Activated CD4-positive, alpha-beta T cell treated with anti-CD3 and anti-CD28 coated beads, Interleukin-2, amount 10 ng/mL, durations not matched to agents 24 days and 14 days (primary cell): ENCODE measurements at places on chromosomes 11 and 22.

- no peak for DNase-seq
Observed at GRCh38 chr11:63552921-63553320, 10.3 kb downstream of the PLAAT2 start.

DNA sequence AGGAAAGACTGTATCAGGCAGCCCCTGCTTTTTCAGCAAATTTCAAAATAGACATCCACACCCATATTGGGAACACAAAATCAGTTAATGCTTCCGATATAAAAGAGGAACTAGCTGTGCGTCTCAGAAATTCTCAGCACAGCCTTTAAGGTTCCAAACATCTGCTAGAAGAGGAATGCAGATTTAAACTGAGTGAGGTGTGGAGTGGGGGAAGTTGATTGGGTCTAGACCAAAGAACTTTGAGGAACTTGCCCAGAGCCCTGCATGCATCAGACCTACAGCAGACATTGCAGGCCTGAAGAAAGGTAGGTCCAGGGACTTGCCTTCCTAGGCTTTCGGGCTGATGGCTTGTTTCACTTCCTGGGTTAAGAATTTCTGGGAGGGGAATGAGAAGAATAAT is at the start of gene MS4A4A:
Gene MS4A4A (plus strand): TSS at position 255 of the 400 bp plus-strand sequence. CDS start 10 bp downstream, at position 265.
- no peak for DNase-seq

DNA sequence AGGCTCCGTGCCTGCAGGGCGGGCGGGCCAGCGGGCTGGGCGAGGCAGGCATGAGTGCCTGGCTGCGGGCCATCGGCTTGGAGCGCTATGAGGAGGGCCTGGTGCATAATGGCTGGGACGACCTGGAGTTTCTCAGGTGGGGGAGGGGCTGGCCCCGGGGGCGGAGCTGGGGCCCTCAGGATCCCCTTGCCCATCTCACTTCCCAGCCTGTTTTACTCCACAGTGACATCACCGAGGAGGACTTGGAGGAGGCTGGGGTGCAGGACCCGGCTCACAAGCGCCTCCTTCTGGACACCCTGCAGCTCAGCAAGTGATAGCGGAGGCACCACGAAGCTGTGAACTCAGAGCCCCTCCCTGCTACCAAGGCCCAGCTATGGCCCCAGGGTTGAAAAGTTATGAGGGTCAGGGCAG is 5.9 kb downstream of the PHOX2A start:
- DNase-seq, result peak; percentile 83

GRCh38 chr11:131350872-131351271 is 19.5 kb upstream of the NTM start:
- no peak for DNase-seq

- DNase-seq, result no peak
Observed at GRCh38 chr22:49862496-49862776, 8.8 kb downstream of the ZBED4 start.

DNA sequence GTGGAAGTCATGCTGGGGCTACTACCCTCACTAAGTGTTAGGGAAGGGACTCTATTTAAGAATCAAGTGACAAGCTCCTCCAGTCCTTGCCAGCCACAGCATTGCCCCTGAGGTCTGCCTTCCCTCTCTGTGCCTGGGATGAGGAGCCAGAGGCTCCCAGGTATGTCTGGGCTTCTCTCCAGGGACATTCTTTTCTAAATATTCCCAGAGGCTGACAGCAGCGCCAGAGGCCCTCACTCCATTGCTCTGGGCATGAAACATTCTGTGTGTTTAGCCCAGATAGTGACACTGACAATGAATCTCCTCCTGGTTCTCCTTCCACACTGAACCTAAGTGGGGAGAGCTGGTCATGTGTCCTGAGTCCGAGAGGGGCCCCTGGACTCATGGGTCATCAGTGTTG is 2.2 kb downstream of the OR51E1 start:
- DNase-seq, result no peak

DNA sequence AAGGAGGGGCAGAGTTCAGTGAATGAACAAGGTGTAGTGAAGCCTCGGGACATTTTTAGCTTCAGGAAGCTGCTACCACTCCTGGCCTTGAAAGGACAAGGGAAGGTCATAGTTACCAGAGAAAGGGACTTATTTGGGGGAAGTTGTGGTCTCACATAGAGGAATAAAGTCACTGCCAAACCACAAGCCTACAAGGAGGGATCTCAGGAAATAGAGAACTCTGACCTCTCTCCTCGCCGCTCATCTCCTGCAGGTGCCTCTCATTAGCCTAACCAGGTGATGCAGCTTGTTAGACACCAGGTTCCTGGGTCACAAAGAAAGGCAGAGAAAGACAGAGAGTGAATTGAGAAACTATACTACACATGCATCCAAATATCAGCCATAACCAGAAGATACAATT is 14.3 kb upstream of the TOLLIP start:
- no peak for DNase-seq

DNA sequence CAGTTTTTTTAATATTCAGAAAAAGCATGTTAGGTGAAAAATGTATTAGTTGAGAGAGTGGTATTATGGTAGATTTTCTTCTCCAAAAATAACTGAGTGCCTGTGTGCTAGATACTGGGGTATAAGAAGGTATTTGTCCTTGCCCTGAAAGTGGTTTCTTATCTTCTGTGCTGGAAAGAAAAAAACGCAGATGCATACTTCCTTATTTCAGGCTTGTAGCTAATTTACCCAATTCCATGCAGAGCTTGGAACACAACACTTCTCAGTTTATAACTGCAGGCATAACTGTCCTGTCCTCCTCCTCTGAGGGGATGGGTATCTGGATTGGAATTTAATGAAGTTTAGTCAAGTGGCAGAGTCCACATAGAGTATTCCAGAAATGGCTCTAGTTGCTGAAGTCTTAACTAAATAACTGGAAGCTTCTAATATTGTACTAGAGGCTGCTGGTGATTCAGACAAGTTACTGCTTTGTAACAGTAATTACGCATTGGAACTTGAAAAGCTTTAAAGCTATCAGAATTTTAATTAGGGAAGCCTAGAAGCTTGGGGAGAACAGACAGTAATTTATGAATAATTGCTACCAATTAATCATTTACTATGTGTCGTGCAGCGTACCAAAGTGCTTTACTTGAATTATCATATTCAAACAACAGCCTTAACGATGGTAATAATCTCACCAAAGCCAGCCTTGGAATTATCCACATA is 12.7 kb upstream of the C11orf91 start:
- no peak for DNase-seq

DNA sequence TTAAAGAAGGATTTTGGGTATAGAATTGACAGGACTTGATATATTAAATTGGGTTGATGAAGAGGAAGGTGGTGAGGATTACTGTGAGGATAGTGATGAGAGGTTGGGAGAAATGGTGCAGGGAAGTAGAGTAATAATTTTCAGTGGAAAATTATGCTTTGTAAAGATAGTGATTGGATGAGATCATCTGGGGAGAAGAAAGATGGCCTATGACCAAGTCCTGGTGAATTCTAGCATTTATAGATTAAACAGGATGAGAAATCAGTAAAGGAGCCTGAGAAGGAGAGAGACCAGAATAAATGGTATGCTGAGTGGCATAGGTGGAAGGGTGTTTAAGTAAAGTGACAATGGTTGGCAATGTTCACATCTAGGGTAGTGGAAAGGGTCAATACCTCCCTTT is 15.0 kb downstream of the IPO7 start:
- DNase-seq, result no peak

- no peak for DNase-seq
Observed at GRCh38 chr11:10602366-10602765, 33.9 kb upstream of the LYVE1 start.

GRCh38 chr22:46598737-46599424 is 21.3 kb upstream of the GRAMD4 start:
- DNase-seq, result no peak

DNA sequence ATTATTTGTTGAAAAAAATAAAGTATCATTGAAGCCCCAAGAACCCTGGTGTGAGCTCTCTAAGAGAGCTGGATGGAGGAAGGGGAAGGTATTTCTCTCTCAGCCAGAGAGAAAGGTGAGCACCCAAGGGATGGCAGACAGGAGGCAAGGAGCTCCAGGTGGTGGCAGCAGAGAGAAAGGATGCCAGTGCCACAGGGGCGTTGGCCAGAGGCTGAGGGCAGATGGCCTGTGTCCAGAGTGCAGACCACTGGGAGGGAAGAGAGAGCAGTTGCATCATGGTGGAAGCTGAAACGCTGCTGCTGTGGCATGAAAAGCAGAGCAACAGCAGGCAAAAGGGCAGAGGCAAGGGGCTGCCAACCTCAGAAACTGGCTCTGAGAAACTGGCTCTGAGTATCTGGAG is 8.5 kb downstream of the SPON1 start:
- DNase-seq, result no peak

- peak; percentile 86 for DNase-seq
Observed at GRCh38 chr22:50473088-50473487, 1.7 kb downstream of the SBF1 start.

- DNase-seq, result no peak
Observed at GRCh38 chr11:120239713-120240640, at the start of gene POU2F3. Gene POU2F3 (plus strand): TSS chr11:120240140. CDS start chr11:120240344, 204 bp downstream.

GRCh38 chr11:76678321-76678720 is 7.8 kb upstream of the LRRC32 start:
- no peak for DNase-seq

DNA sequence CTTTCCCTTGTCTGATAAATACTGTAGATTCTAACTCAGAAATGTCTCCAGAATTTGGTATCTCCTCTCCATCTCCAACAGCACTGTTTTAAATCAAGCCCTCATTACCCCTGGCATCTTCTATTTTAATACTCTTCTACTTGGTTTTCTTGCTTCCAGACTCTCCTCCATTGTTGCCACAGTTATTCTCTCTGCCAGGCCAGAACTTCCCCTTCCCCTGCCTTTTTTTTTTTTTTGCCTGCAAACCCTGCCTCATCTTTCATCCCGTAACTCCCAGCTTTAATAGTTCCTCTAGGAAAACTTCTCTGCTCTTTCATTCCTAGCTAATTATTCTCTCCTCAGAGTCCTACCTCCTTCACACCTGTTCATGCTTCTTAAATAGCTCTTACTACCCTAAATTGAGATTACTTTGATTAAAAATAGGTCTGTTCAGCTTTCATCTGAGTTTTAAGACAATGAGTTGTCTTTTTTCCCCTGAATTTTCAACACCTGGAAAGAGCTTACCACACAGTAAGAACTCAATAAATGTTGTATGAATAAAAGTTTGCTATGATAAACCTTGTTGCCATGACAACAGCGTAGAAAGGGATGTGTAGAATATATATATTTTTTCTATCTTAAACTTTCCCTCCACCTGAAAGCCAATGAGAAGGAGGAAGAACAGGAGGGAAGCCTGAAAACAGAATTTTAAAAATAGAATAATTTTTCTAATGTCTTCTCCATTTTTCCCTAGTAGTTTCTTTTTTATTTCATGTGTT is 3.6 kb downstream of the IL18 start:
- DNase-seq, result no peak

GRCh38 chr22:38267086-38267485 is 5.7 kb downstream of the TMEM184B start:
- DNase-seq, result peak; percentile 90

GRCh38 chr11:75823415-75823814 is 8.4 kb downstream of the UVRAG start:
- DNase-seq, result peak; percentile 56

- DNase-seq, result no peak
Observed at GRCh38 chr11:22491555-22492225, 133.9 kb downstream of the FANCF start.

DNA sequence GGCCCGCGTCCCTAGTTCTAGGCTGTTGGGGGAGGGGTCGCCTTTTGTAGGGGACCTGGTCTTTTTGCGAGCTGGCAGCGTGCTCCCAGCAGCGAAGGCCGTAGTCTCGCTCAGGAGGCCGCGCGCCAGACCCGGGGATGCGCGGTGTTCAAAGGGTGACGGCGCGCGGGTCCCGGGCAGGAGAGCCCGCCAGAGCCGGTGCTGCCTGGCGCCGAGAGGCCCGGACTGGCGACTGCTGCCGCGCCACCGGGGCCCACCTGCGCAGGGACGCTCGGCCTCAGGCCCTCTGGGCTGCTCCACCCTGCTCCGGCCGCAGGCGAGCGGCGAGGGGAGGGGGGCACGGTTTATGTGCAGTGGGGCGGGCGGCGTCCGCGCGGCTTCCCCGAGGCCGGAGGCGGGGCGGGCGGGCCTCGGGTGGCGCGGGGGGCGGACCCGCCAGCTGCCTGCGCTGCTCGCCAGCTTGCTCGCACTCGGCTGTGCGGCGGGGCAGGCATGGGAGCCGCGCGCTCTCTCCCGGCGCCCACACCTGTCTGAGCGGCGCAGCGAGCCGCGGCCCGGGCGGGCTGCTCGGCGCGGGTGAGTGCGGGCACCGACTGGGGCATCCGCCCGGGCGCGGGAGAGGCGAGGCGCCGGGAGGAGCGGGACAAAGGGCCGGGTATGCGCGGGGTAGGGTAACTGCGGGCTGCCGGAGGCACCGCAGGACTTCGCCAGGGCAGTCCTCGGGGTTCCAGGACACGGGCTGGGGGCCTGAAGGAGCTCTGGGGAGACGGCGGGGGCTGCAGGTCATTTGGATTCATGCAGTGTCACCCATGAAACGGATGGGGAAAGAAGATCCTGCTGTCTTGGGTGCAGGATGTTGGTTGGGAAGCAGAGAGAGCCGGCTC is at the start of gene PRSS23:
Gene PRSS23 (plus strand): TSS at position 467 of the 884 bp plus-strand sequence. CDS start 7,102 bp downstream, outside the sequence.
- DNase-seq, result peak; percentile 84

- no peak for DNase-seq
Observed at GRCh38 chr22:44221710-44222475, 41.2 kb downstream of the PARVG start.

DNA sequence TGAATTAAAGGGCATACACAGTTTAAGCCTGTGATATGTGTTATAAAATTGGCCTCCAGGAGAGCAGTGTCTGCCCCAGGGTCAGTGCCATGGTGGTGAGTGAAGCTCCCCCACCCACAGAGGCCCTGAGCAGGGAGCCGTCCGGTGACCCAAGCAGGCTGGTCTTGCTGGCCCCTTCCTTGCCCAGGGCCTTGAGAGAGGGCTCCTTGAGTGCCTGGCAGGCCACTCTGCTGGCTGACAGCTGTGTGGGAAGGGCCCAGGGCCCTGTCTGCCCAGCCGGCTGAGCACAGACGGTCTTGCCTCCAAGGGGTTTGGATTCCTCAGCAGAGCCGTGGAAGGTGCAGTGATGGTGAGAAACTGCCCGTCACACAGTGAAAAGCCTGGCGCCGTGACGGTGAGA is 25.9 kb downstream of the PTDSS2 start:
- no peak for DNase-seq

DNA sequence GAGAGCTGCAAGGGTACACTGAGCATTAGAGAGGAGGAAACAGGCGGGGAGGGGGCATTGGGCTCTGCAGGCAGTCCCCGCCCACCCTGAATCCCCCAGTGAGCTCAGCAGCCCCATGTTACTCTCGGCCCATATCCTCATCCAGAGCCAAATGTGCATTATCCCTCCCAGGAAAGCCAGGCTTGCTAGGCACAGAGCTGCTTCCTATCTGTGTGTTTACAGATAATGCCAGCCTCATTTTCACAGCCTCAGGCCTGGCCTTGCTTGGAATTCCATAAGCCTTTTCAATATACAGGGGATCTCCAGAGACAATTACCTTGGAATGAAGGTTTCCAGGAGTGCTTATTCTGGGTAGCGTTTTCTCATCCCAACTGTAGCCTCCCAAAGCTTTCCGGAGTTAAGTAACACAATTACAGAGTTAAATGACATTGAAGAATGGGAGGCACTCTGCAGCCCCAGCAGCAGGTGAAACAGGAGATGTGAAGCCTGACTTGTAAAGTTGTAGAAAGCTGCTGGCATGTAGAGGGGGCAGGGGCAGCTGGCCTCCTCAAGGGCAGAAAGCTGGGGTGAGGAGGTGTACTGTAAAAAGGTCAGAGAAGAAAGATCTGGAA is 91.5 kb upstream of the TBCEL start:
- no peak for DNase-seq
